ENCODE measurements at places on chromosomes 12 and 14. TPM values are rescaled to one million over a fixed set of nuclear protein-coding genes. Genes with fewer than 3 reads are reported as not detected.

MYF6 gene
- total RNA-seq, result 0.24 TPM

IQSEC3 gene
- total RNA-seq, result 0.09 TPM

GRCh38 chr14:99286761-99287160, 14.8 kb upstream of the BCL11B start:
- ATAC-seq, result no peak

DNA sequence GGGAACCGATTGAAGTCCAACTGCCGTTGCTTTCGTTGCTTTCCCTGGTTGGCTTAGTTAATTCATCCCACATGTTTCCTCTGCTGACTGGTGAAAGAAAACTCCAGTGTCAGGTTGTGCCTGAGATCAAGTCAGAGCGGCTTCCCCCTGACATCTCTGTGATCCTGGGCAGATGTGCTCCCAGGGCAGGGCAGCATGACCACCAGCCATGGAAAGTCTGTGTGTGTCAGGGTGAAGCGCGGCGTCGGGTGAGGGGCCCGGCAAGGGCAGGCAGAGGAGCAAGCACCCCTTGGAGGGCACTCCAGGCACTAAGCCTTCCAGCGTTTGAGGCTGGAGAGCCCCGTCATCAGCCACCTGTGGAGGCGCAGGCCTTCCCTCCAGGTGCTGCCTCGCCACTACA, 54.5 kb upstream of the IGF1 start:
- no peak for ATAC-seq

KIF26A gene
- 0.16 TPM for total RNA-seq

GRCh38 chr12:19744705-19745218, 305.5 kb downstream of the AEBP2 start:
- no peak for ATAC-seq

PTGR2 gene
- 26.9 TPM for total RNA-seq

DNA sequence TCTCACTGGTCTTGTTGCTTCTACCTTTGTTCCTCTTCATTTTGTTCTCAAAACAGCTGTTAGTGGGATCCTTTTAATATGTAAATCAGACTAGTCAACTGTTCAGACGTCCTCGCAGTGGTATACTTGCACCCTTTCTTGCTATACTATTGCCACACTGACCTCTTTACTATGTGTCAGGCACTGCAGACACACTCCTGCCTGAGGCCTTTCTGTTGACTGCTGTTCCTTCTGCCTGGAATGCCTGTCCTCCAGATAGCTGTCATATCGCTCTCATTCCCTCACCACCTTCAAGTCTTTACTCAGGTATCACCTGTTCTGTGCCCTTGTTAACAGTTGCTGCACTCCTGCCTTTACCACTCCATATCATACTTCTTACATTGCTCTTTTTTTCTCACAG, 90.0 kb upstream of the TMEM263 start:
- peak; percentile 73 for ATAC-seq

DNA sequence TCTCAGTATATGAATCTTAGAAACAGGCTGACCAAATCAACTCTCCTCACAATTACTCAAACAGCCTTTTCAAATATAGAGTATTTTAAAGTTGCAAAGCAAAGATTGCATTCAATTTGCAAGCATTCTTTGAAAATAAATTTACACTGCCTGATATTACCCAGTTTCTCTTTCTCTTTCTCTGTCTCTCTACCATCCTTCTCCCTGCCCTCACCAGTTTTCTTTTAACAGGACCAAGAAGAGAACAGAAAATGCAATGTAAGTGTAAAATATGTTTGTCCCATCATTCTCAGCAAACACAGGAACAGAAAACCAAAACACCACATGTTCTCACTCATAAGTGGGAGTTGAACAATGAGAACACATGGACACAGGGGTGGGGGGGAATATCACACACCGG, 520.3 kb upstream of the USP15 start:
- no peak for ATAC-seq

GRCh38 chr12:109950625-109951024, 45.5 kb downstream of the GIT2 start:
- ATAC-seq, result no peak

GRCh38 chr12:108854451-108855283, 2.7 kb downstream of the SSH1 start:
- peak; percentile 35 for ATAC-seq

TMEM132C gene
- 0.67 TPM for total RNA-seq

GRCh38 chr12:21502164-21502496, 541 bp downstream of the GOLT1B start:
- no peak for ATAC-seq

DNA sequence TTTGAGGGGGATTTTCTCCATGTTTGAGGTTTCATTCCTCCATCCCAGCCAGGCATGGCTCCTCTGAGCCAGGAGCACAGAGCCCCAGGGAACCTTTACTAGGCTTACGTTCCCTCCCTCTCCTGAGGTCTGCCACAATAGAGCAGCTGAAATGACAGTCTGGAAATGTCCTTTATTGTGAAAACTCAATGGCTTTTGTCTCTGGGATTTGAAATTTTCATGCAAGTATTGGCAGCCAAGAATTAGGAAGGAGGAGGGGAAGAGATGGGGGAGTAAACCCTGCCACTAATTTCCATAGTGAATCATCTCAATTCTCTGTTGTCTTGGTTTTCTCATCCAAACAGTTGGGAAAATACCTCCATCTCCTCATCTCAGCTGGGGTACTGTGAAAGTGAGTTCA, 2.6 kb upstream of the PLEKHG3 start:
- no peak for ATAC-seq

RTL1 gene
- total RNA-seq, result 0.31 TPM

DNA sequence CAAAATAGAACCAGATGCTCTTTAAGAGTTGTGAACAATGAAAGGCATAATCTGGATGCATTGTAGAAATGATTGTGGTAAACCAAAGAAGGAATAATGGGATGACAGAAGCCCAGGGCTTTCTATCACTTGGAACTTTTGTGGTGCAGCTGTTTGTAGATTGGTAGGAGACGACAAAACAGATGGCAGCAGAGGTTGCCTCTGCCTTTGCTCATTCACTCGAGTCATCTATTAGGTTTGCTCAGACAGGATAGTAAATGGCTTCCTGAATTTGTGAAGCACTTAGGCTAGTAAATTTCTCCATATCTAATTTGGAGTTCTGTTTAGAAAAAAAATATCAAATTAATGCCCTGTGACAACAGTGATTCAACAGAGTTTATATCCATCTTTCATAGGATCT, 78.4 kb downstream of the FGD4 start:
- ATAC-seq, result peak; percentile 70

- no peak for ATAC-seq
Measured at GRCh38 chr14:101248840-101249675, 312.2 kb upstream of the DIO3 start.

CLEC2A gene
- total RNA-seq, result not detected

- ATAC-seq, result no peak
Measured at GRCh38 chr14:24058951-24059475, 7.2 kb downstream of the CARMIL3 start.

DNA sequence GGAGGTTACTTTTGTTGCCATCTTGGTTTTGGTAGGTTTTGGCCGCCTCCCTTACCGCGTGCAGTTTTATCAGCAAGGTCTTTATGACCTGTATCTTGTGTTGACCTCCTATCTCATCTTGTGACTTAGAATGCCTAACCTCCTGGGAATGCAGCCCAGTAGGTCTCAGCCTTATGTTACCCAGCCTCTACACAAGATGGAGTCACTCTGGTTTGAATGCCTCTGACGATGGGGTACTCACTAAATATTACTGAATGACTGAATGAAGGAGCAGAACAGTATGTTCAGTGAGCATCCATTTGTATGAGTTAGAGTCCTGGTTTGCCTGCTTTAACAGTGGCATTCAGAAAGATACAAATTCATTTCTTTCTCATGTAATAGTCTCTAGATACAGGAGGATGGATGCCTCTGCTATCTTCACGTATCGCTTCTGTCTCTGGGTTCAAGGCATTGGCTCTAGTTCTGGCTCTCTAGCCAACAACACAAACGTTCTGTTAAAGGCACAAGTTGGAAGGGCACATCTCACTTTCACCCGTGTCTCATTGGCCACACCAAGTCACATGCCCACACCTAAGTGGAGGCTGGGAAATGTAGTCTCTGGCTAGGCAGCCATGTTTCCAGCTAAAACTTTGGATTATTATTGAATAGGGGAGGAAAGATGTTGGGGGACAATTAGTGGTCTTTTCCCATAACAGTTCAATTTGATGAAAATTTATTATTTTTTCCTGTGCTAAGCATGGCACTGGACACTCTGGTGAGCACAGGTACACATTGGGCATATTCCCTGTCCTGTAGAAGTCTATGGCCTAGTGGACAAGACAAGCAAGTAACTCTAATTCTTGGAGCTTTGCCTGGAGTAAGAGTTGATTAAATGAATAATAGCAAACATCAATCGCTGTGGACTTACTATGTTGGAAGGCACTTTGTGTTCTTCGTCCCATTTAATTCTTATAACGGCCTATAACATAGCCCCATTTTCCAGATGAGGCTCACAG, 75.2 kb upstream of the RPH3A start:
- peak; percentile 71 for ATAC-seq

DNA sequence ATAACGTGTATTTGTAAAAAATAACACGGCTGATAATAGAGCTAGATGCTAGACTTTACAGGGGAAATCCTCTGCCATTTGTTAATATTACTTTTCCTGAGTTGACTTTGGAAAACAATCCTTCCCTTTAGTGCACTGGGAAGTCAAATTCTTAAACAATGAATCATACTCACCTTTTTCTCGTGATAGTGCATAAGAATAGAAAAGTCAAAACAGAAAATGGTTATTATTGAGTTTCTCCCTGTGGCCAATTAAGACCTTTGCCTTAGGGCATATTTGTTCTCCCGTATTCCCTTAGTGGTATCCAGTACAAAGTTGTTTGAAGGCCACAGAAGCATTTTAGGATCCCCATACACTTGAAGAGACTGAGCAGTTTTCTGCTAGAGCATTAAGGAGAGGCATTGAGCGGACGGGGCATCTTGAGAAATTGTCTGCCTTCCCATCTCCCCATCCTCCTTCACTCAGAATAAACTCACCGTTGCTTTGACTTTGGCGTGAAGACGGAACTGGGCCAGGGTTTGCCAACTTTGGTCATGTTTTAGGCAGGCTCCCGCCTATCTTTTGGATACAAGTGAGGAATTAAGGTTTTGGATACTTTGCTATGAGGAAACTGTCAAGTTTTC, 171.3 kb downstream of the TMTC2 start:
- ATAC-seq, result no peak

GRCh38 chr14:104467641-104468040, 111.9 kb upstream of the C14orf180 start:
- no peak for ATAC-seq

DNA sequence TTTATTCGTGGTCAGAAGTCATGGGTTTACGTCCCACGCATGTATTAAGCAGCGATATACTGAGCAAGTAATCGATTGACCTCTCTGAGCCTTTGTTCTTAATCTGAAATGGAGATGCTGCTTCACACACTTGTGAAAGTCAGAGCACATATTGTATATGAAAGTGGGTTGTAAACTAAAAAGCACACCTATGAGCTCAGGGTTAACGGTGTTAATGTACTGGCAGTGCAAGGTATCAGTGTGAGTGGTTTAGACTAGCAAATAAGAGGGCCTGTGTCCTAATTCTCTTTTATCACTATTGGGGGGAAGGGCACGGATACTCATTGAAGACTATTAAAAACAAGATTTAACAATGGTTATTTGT, 676 bp downstream of the MRPL42 start:
- no peak for ATAC-seq

ZC2HC1C gene
- total RNA-seq, result 4.2 TPM
